ENCODE measurements at places on chromosomes 5 and 9.

GRCh38 chr5:7762267-7762666 is 88.7 kb downstream of the CFAP90 start:
- DNase-seq = no peak

DNA sequence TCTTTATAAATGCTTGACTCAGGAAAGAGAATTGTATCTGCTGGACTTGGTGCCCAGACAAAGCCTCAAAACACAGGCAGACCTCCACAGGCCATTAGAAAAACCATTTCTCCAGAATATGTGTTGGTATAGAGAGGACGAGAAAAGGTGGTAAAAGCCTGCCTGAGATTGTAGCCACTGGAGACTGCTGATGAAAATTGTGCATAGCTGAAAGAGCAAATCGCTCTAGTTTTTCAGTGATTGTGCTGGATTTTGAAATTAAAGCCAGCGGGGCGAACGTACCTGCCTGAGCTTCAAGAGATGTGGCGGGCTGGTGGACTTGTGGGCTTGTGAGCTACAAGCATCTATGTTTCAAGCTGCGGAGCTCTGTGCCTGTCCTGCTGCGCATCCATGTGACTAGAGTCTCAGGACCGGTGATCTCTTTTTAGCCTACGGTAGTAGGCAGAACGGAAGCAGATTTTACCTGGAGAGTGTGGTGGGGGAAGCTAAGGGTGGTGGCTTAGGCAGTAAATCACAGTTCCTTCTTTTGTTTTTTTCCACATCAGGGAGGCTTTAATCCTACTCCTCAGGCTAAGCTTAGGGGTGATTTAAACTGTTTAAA is 193.6 kb downstream of the SREK1 start:
- DNase-seq = no peak

DNA sequence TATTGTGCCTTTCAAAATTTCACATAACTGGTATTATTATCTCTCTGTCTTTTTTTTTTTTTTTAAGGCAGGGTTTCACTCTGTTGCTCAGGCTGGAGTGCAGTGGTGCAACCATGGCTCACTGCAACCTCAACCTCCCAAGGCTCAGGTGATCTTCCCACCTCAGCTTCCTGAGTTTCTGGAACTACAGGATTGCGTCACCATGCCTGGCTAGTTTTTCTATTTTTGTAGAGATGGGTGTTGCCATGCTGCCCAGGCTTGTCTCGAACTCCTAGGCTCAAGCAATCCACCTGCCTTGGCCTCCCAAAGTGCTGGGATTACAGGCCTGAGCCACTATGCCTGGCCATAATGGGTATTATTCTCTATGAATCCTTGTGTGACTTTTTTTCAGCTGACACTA is 402.3 kb upstream of the SMARCA2 start:
- no peak for DNase-seq

- DNase-seq = no peak
Measured at GRCh38 chr5:179409806-179410205, 64.5 kb upstream of the ADAMTS2 start.

DNA sequence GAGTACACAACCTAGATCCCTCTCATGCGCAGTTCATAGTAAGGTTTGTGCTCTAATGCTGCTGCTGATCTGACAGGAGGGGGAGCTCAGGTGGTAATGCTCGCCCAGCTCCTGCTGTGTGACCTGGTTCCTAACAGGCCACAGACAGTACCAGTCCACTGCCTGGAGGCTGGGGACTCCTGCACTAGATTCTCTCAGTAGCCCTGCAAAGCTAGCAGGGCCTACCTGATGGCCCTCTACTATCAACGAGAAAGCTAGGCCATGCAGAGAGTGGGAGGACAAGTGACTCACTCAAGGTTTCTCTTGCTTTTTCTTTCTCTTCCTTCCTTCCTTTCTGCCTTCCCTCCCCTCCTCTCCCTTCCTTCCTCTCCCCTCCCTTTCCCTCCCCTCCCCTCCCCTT is 55.1 kb upstream of the TEX48 start:
- DNase-seq = no peak

All from CD4-positive, alpha-beta T cell treated with Interleukin-4 for 1 hour (primary cell).